ENCODE measurements at places on chromosomes 1 and 21. TPM values are rescaled to one million over a fixed set of nuclear protein-coding genes. Genes with fewer than 3 reads are reported as not detected.

DNA sequence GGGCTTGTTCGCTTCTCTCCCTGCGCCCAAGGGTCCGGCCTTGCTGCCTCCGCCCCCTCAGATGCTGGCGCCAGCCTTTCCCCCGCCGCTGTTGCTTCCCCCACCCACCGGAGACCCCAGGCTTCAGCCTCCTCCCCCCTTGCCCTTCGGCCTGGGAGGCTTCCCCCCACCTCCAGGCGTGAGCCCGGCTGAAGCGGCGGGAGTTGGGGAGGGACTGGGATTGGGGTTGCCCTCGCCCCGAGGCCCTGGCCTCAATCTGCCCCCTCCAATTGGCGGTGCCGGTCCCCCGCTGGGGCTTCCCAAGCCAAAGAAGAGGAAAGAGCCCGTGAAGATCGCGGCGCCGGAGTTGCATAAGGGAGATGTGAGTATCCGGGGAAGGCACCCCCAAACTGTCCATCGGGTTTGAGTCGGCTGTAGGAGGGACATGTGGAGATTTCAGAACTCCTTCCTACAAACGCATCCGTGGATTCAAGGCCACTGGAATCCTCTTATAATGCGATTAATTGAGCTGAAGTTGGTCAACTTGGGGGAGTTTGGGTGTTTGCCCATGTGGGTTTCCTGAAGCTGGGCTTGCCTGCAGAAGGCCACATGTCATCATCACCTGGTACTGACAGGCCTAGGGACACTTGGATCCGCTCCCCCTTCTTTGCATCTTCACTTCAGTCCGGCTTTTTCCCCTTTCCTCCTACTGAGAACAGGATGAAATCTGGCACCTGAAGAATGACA is 707 bp downstream of the PRCC start:
- peak overlapping the region; percentile 85 for H3K4me3 ChIP-seq
- H3K36me3 ChIP-seq = no peaks in the 10 kb centered on the region
- H3K4me1 ChIP-seq = peaks cover 44% of the 10 kb centered on the region
- H3K27me3 ChIP-seq = no peaks in the 10 kb centered on the region
- H3K27ac ChIP-seq = peak overlapping the region; percentile 97

S100A4 gene
- total RNA-seq = 172 TPM

- H3K27ac ChIP-seq = no peak overlapping the region
- no peaks in the 10 kb centered on the region for H3K27me3 ChIP-seq
- DNase-seq = no peak
- H3K36me3 ChIP-seq = no peaks in the 10 kb centered on the region
- no peak overlapping the region for H3K4me3 ChIP-seq
- H3K4me1 ChIP-seq = no peaks in the 10 kb centered on the region
Measured at GRCh38 chr21:39373634-39374033, 24.7 kb upstream of the HMGN1 start.

DNA sequence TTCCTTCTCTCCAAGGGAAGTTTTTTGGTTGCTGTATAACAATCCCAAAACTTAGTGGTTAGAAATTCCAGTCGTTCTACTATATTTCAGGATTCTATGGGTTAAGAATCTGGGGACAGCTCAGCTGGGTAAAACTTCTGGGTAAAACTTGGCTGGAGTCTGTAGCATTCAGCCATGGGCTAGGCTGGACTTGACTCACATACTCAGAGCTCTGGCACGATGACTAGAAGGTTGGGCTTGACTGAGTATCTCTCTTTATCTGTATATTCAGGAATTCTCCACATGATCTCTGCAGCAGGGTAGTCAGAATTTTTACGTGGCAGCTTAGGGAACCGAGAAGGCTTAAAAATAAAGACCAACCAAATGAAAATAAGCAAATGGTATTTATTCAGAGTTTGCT is 28.2 kb upstream of the HRNR start:
- no peak overlapping the region for H3K4me3 ChIP-seq
- no peaks in the 10 kb centered on the region for H3K27me3 ChIP-seq
- peak overlapping the region; percentile 36 for H3K27ac ChIP-seq
- DNase-seq = no peak
- H3K36me3 ChIP-seq = no peaks in the 10 kb centered on the region

ANKRD65 gene
- total RNA-seq = 9.7 TPM

DNA sequence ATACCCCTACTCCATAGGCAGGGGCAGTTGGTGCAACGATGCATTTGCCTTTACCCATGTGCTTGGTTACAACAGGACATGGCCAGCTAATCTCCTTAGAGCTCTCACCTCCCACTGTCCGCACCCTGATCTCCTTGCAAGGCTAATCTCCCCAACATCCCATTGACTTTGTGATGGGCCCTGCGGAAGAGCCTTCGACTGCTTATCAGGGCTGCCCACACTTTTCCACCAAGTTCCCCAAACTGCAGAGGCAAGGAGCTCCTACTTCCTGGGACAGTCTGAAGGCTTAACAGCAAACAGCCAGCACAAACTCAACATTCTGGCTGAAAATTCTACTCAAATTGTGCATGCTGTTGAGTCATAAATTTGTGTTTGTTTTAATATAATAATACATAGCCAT is 36.0 kb downstream of the C1orf94 start:
- H3K4me1 ChIP-seq = no peaks in the 10 kb centered on the region
- H3K36me3 ChIP-seq = no peaks in the 10 kb centered on the region
- no peak for DNase-seq
- no peak overlapping the region for H3K4me3 ChIP-seq
- no peak overlapping the region for H3K27ac ChIP-seq
- H3K27me3 ChIP-seq = no peaks in the 10 kb centered on the region

- H3K4me3 ChIP-seq = no peak overlapping the region
- no peaks in the 10 kb centered on the region for H3K4me1 ChIP-seq
- H3K27ac ChIP-seq = no peak overlapping the region
- no peak for DNase-seq
- H3K36me3 ChIP-seq = no peaks in the 10 kb centered on the region
- H3K27me3 ChIP-seq = no peaks in the 10 kb centered on the region
Measured at GRCh38 chr1:157820299-157820698, 379 bp upstream of the FCRL1 start.

GRCh38 chr1:220887202-220887519 is 7.9 kb downstream of the HLX start:
- no peak overlapping the region for H3K4me3 ChIP-seq
- H3K27ac ChIP-seq = no peak overlapping the region
- peaks cover 30% of the 10 kb centered on the region for H3K27me3 ChIP-seq
- H3K4me1 ChIP-seq = peaks cover 44% of the 10 kb centered on the region
- no peak for DNase-seq
- H3K36me3 ChIP-seq = no peaks in the 10 kb centered on the region

AMY2B gene
- total RNA-seq = 3.7 TPM

GRCh38 chr1:43530483-43531106 is at the start of gene PTPRF:
TSS of gene PTPRF (plus strand) at chr1:43530883. CDS start at chr1:43545076, 14,193 bp downstream.
- peak within 1 kb of the TSS; percentile 96 for H3K27ac ChIP-seq
- H3K27me3 ChIP-seq = peaks cover 17% of the 10 kb centered on the region

- H3K27ac ChIP-seq = no peak overlapping the region
- H3K4me3 ChIP-seq = no peak overlapping the region
- DNase-seq = no peak
- no peaks in the 10 kb centered on the region for H3K4me1 ChIP-seq
- H3K27me3 ChIP-seq = no peaks in the 10 kb centered on the region
- H3K36me3 ChIP-seq = peaks cover 9% of the 10 kb centered on the region
Measured at GRCh38 chr1:232462213-232462612, 167.7 kb downstream of the SIPA1L2 start.

DNA sequence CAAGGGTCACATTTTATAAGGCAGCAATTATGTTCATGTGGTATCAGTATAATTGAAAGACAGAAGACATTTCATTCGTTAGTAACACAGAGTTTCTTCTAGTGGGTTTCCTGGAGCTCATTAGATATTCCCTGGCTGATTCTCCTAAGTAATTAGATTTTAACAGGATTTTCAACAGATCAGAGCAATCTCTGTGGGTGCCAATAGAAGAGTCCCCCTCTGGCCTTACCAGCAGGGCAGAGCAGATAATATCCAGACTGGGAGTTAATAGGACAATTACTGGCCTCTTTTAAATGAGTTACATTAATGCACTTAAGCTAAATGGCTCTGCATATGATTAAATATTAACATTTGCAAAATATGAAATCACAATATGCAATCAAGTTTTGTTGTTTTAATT is 74.2 kb upstream of the FOXD3 start:
- no peak for DNase-seq
- no peaks in the 10 kb centered on the region for H3K4me1 ChIP-seq
- H3K4me3 ChIP-seq = no peak overlapping the region
- no peak overlapping the region for H3K27ac ChIP-seq
- H3K27me3 ChIP-seq = no peaks in the 10 kb centered on the region
- H3K36me3 ChIP-seq = no peaks in the 10 kb centered on the region

PTPN22 gene
- 2.6 TPM for total RNA-seq

DNA sequence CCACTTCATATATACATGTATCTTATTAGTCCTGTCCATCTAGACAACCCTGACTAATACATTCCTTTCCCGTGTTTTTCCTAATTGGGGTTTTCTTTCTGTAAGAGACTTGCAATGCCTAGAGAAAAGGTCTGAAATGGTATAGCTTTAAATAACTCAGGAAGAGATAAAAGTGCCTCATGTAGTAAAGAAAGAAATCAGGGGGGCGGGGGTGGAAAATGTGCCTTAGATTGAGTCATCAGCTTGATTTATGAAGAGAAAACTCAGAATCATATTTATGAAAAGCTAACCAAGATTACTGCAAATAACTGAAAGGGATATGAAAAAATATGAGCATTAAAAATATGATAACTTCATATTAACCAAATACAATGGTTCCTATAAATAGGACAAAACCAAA is 345.8 kb upstream of the CHRM3 start:
- H3K27ac ChIP-seq = no peak overlapping the region
- no peaks in the 10 kb centered on the region for H3K4me1 ChIP-seq
- no peak for DNase-seq
- no peaks in the 10 kb centered on the region for H3K36me3 ChIP-seq

DNA sequence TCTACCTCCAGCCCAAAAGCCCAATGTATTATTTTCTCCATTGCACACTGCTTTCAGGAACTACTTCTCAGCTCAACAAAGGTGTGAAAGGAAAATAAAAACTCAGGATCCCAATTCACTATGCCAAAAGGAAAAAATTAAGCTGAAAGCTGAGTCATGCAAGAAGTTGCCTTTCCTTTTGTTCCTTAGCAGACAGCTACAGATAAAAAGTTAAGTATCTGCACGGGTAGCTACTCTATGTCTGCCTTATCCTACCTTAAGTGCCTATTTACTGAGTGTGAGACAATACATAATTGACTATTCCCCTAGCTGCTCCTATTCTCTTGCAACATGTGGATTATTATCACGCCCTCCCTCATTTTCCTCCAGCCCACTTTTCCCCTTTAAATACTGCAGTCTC is 84.1 kb downstream of the ADCY10 start:
- H3K27me3 ChIP-seq = no peaks in the 10 kb centered on the region
- no peak overlapping the region for H3K4me3 ChIP-seq
- no peaks in the 10 kb centered on the region for H3K36me3 ChIP-seq
- H3K27ac ChIP-seq = no peak overlapping the region
- H3K4me1 ChIP-seq = peaks cover 9% of the 10 kb centered on the region
- no peak for DNase-seq

CTH gene
- total RNA-seq = 1.1 TPM

- DNase-seq = no peak
- no peaks in the 10 kb centered on the region for H3K4me1 ChIP-seq
- H3K36me3 ChIP-seq = no peaks in the 10 kb centered on the region
- no peak overlapping the region for H3K27ac ChIP-seq
Measured at GRCh38 chr1:213704941-213705340, 282.8 kb upstream of the PROX1 start.

LCE1A gene
- not detected for total RNA-seq

DNA sequence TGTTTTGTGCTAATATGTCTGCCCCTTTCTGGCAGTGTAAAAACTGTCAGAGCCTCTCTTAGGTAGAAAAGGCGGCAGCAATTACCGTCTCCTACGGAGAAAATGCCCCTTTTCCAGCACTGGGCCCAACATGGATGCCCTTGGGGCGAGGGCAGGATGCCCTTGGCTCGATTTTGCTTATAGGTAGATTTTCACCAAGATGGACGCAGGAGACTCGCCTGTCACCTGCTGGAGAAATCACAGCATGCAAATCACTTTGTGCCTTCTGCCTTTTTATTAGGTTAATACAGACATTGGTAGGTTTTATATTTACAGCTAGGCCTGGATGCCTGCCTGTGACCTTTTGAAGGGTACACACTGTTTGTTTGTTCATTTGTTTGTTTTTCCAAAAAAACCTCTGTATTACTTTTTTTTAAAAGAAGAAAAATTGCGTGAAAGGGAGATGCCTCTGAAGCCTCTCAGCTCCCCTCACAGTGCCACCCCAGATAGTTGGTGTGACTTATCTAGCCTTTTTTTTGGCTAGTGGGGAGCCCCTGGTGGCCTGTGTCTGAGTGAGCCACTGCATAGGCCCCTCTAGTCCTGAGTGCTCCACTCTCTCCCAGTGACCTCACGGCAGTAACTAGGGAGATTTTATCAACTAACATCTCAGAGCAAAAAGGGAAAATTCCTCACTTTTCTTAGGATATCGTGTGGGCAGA is 2.5 kb downstream of the ATP1B1 start:
- H3K36me3 ChIP-seq = no peaks in the 10 kb centered on the region
- peaks cover 25% of the 10 kb centered on the region for H3K4me1 ChIP-seq
- DNase-seq = no peak
- no peaks in the 10 kb centered on the region for H3K27me3 ChIP-seq
- peak overlapping the region; percentile 97 for H3K27ac ChIP-seq
- H3K4me3 ChIP-seq = peak overlapping the region; percentile 70

SFN gene
- 1,060 TPM for total RNA-seq

DNA sequence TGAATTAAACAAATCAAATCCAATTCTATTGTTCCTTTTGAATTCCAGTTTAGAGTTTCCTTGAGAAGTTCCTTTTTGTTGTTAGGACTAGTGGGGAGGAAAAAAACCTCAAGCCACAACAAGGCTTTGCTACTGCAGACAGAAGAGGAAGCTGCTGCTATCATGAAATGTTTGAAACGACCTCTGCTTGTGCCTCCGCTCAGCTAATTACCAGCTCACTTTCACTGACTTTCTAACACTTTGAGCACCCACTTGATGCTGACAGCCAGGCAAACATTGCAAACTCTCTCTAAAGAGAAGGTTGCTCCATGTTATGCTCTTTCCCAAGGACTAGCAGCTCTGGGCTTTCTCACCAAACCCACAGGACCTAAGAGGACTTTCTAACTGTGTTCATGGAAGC is 203.9 kb upstream of the PROX1 start:
- no peak for DNase-seq
- H3K36me3 ChIP-seq = no peaks in the 10 kb centered on the region
- H3K4me1 ChIP-seq = no peaks in the 10 kb centered on the region
- H3K27me3 ChIP-seq = no peaks in the 10 kb centered on the region
- no peak overlapping the region for H3K27ac ChIP-seq
- H3K4me3 ChIP-seq = no peak overlapping the region

HHIPL2 gene
- not detected for total RNA-seq

- no peaks in the 10 kb centered on the region for H3K27me3 ChIP-seq
- DNase-seq = no peak
- H3K4me3 ChIP-seq = peak within 1 kb of the TSS; percentile 95
- peak within 1 kb of the TSS; percentile 96 for H3K27ac ChIP-seq
Measured at GRCh38 chr1:41241749-41242341, at the start of gene SCMH1. TSS of gene SCMH1 (minus strand) at chr1:41242306. CDS start at chr1:41186133, 56,173 bp downstream.
